ENCODE measurements at places on chromosomes 12 and 14. TPM values are rescaled to one million over a fixed set of nuclear protein-coding genes. Genes with fewer than 3 reads are reported as not detected.

The CD27 gene
- total RNA-seq, result not detected

The DNAJC22 gene
- 14.3 TPM for total RNA-seq

GRCh38 chr12:89427508-89428156, 75.3 kb upstream of the DUSP6 start:
- no peak for DNase-seq

DNA sequence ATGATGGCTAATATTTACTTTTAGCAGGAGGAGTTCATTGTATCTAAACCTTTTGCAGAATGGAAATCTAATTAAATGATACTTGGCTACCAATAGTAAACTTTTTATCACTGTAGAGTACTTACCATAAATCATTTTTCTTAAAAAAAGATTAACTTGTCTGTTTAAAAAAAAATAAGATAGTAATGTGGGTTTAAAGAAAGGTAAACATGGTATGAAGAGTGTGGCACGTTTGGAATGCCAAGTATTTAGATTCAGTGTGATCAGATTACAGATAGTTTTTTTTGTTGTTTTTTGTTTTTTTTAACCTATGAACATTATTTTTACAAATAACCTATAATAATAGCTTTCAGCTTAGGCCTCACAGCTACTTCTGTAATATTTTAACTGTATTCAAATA, 25.8 kb downstream of the KTN1 start:
- DNase-seq, result no peak

- DNase-seq, result no peak
These were observed 480.7 kb upstream of the DCN start for GRCh38 chr12:91663310-91663709.

- no peak for DNase-seq
These were observed 175.8 kb upstream of the GRIN2B start for GRCh38 chr12:14157088-14157747.

Data from H4 (cell line).